CD8-positive, alpha-beta memory T cell (primary cell): ENCODE measurements at places on chromosomes 6 and 20.

DNA sequence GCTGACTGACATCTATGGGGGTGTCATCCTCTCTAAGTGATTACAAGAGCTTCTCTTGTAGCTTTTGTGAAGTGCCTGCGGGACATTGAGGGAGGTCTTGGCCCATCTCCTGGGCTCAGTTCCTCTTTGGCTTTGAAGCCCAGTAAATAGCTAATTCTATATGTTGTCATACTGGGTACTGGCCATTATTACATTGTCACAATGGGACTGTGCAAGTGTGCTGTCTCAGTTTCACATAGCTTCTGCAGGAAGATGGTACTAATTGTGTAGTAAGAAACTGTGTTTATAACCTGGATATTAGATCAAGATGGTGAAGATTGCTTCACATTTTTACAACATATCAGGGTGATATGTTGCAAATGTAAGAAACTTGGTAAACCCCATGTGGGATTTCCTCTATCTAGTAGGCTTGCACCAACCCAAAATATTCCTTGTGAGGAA lies 19.9 kb downstream of the SPINT3 start:
- no peak for DNase-seq

DNA sequence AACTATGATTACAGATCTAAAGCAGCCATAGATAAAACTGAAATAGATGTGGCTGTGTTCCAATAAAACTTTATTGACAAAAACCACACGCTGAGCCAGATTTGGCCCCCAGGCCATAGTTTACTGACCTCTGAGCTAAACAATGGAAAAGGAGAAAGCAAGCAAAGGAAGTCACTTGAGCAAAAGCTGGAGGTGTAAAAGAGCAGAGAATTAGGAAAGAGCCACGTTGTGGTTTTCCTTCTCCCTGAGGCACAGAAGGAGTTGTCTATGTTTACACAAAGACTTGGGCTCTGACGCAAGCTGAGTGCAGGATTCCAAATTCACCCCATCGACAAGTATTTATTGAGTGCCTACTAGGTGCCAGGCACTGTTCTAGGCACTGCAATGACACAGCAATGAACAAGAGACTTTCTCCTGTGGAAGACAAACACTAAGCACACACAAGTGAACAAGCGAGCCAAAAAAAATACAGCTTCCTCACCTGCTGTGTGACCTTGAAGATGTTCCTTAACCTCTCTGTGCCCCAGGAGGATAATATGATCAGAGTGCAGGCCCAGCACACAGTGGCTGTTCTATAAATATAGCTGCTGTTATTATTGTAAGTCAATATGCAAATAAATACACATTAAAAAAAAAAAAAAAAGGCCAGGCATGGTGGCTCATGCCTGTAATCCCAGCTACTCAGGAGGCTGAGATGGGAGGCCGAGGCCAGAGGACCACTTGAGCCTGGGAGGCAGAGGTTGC lies 75.4 kb upstream of the PTPN1 start:
- no peak for DNase-seq

DNA sequence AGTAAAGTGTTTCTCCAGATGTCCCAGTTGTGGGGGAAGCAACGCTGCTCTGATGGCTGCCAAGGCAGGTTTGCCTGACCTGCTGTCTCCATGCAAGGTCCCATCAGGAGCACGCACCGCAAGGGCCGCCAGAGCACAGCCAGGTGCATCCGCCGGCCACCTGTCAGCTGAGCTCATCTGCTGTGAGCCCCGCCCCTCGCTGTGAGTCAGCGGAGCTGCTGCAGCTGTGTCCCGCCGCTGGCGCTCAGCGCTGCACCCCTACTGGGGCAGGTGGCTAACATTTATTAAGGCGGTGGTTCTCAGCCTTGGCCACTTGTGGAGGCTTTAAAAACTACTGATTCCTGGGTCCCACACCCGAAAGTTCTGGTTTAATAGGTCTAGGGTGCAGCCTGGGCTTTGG lies 225.7 kb downstream of the UST start:
- peak; percentile 3 for DNase-seq

DNA sequence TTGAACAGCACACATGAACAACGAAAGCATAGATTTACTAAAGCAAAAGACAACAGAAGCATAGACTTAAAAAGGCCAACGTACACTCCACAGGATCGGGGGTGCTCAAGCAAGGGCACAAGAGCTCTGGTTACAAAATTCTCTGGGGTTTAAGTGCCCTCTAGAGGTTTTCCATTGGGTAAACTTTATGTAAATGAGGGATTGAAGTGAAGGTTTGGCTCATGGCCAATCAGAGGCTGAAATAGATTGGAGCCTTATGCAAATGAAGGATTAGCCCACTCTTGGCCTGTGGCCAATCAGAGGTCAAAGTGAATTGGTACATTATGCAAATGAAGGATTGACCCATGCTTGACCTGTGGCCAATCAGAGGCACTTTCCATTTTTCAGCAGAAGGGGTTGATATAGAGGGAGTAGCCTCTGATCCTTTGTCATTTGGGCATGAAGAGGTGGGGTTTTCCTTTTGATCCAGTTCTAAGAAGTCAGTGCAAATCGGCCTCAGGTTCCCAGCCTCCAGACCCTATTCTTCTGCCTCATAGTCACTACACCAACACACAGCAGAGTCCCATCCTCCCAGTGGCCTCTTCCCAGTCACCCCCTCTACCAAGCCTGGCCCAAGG lies 244.9 kb downstream of the THBS2 start:
- no peak for DNase-seq

- no peak for DNase-seq
Measured at GRCh38 chr6:137744877-137745276, 122.2 kb upstream of the TNFAIP3 start.

GRCh38 chr20:37896932-37897548 lies 5.9 kb upstream of the VSTM2L start:
- DNase-seq: no peak

GRCh38 chr6:16129623-16130401 lies 926 bp downstream of the MYLIP start:
- DNase-seq: peak; percentile 25

DNA sequence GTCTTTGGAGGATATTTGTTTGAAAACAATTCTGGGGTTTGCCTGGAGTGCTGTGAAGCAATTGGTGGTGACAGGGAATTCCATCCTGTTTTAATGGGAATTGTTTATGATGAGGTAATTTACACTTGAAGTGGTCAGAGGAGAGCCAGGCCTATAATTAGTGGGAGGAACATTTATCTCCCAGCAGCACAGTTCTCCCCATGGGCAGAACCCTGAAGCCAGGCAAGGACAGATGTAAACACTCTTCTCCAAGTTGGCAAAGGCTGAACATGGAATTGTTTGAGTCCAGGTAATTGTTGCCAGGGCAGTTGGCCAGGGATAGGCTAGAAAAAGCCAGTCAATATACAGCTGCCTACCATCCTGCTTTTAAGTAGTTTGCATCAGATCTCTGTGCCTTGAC lies 789.7 kb downstream of the FRK start:
- no peak for DNase-seq
